ENCODE measurements at places on chromosomes 12 and 14.

DNA sequence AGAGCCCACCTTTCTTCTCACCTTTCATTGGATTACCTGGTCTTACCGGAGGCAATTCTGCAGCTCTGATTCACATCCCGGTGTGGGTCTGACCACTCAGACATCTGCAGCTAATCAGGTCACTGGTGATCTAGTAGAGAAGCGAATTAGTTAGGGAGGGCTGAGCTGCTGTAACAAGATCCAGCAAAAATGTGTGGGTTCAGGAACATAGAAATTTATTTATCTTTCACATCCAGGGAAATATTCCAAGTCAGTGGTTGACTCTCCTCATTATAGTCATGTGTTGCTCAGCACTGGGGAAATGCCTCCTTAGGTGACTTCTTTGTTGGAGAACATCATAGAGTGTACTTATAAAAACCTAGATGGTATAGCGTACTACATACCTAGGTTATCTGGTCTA, 218.7 kb upstream of the PELI2 start:
- DNase-seq: no peak

- DNase-seq: no peak
Observed at GRCh38 chr12:109847142-109847735, 14.0 kb upstream of the TRPV4 start.

DNA sequence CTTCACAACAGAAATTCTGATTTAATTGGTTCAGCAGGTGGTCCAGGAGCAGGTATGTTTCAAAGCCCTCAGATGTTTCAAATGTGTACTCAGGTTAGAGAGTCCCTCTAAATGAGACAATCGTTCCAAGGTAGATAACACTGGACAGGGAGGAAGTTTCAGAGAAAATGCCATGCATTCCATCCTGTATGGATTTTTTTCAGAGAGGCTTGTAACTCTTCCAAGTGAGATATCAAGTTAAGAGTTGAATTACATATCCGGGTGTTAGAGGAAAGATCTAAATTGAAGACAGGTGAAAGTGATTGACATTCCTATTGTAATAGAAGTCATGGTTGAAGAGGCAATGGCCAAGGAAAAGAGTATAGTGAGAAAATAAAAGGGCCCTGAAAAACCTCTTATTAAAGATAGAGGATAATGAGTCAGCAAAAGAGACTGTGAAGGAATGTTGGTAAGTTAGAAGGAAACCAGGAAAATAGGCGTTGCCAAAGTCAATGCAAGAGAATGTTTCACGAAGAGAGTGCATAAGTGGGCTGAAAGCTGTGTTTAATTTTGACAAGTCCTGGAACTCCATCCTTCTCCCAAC, 105.8 kb downstream of the BMP4 start:
- DNase-seq: no peak

DNA sequence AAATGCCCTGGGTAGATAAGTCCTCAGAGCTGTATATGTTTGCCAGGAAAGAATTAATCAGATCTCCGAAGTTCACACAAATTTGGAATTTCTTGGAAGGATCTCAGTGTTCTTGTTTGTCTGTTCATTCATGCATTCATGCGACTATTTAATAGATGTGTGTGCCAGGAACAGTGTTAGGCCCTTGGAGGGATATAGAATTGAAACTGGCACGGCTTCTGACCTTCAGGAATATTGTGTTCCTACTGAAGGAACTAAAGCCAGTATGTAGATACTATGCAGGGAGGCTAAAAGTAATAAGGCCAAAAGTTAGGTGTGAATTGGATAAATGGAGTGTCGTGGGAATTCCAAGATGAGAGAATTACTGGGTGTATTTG, 166.0 kb upstream of the NOS1 start:
- DNase-seq: no peak

DNA sequence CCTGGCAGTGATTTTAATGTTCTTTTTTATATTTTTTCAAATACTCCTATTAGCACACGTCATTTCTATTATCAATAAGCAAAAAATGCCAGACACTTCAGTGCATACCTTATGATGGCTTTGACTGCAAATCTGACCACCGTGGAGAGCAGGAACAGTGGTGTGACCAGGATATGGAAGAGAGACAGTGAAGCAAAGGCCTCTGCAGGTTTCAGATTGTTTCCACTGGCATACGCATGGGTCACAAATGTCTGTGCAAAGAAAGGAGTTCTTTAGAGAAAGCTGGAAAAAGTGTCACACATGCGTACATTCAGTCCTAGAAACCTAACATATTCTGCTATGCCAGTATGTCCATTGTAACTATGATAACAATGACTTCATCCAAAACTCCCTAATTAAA, 47.3 kb downstream of the ABCC9 start:
- DNase-seq: no peak

- no peak for DNase-seq
Observed at GRCh38 chr12:17334784-17335183, 728.8 kb upstream of the LMO3 start.

DNA sequence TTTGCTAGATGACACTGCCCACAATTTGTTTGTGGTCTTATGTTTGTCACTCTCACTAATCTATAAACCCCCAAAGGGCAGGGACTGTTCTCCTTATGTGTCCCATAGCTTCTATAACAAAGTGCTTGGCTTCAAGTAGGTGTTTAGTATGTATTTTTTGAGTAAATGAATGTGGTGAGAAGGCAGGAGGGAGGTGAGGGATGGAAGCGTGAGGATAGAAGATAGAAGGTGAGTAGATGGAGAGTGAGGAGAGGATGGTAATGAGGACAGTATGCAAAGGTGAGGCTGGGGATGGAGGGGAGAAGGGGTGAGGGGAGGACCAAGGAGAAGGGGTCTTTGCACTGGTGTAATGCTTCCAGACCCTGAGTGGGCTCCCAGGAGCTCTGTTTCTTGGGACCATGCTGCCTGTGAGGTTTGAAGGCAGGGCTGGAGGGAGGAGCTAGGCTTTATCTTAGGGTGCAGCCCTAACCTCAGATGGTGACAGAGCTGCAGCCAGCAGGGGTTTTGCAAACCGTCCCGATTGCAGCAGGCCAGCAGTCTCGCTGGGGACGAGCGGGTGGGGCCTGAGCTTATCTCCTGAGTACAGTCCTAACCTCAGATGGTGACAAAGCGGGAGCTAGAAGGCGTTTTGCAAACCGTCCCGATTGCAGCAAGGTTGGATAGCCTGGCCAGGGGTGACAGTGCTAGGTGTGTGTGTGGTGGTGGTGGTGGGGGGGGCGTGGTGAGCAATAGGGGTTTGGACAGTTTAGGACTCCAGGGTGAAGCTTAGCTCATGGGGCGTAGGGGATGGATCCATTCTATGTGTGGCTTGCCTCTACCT, 6.5 kb downstream of the CEBPE start:
- no peak for DNase-seq

Measured in stimulated activated CD4-positive, alpha-beta T cell treated with anti-CD3 and anti-CD28 coated beads, TNF-alpha, amount 100 ng/mL, for 4 hours (primary cell).